Prostate gland (tissue), 2 donors: ENCODE measurements at places on chromosomes 2 and 18.

GRCh38 chr2:33278245-33278943, 198.1 kb upstream of the RASGRP3 start:
- no peak for DNase-seq

- no peak for DNase-seq
Observed at GRCh38 chr2:39666491-39667101, 879 bp downstream of the TMEM178A start.

DNA sequence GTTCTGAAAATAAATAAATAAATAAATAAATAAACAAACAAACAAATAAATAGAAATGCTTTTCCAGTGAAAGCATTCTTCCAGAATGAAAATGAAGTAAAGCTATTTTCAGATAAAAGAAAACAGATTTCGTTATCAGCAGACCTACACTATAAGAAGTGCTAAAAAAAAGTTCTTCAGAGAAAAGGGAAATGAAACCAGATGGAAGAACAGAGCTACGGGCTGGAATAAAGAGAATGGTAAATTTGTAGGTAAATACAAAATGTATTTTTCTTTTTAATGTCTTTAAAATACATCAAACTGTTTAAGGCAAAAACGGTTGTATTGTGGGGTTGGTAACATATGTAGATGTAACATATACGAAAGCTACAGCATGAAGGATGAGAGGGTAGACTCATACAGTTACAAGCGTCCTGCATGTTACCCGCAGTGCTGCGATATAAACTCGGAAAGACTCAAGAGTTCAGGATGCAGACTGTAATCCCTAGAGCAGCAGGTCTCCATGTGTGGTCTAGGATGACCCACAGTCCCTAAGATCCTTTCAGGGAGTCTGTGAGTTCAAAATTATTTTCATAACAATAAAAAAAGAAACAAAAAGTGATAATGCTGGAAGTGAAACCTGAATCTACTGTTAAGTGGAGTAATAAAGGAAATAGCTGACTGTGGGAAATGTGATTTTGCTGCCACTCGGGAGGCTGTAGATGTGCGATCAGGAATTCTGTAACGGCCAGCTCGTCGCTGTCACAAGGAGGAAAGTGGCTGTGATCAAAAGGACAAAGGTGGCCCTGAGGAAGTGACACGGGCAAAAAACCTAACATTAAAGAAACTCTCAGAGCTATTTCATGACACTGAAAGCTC, 5.3 kb upstream of the RAB12 start:
- no peak for DNase-seq

DNA sequence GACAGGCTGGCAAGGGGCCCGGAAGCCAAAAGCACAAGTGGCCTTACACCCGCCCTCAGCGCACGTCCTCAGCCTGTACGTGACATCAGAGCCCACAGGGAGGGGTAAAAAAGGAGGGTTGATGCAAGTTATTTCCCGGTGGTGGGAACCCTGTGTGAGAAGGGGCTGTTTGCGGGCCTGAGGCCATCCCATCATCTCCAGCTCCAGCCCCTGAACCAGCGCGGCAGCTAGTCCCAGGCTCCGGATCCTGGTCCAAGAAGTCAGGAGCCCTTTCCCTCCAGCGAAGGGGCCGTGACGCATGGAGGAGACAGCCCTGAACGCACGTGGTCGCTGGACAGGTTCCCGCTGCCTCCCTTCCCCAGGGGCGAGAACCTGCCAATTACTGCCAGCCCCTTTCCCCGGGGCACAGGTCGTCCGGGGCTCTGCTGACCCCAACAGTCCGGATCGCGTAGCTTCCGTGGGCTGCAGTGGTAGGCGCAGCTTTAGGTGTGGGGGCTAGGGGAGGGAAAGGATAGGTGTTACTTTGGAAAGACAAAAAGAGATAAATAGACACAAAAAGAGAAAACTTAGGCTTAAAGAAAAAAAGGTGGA, 1.3 kb upstream of the LRP2 start:
- no peak for DNase-seq

DNA sequence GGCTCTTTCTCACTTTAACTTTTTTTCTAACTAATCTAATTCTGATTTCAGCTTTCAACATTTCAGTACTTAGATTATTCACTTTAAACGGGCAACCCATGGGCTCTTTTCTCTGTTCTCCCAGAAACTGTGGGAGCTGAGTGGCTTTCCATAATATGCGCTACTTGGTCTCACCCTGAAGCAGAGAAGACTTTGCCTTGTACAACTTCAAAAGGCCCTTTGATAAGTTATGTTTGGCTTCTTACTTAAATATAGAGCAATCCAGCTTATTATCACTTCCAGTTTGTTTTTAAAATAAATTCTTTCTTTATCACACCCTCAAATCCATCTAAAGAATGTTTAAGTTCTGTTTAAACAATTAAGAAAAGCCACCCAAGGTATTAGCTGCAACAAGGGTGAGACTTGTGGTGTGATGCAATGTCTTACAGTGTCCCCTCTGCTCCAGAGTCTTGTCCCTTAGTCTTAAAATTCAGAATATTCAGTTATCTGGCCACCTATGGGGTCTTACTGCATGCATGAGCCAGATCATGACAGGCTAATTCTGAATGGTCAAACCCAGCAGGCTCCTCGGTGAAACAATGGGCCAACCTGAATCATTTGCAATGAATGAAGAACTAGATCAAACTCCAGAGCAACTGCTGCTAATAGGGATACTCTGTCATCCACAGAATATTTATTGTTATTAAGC, 38.8 kb downstream of the GCG start:
- DNase-seq: no peak

DNA sequence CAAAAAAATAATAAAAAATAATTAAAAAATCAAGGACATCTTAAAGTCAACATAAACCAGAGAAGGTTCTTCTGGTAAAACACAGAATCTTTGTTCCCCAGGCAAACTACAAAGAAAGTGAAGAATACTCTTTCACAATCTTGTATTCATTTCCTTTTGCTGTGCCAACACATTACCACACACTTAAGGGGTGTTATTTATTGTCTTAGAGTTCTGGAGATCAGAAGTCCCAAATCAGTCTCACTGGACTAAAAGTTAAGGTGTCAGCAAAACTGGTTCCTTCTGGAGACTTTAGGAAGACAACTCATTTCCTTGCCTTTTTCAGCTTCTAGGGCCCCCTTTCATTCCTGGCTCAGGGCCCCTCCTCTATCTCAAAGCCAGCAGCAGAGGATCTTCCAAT, 12.2 kb upstream of the CAB39 start:
- DNase-seq: no peak

- DNase-seq: no peak
Observed at GRCh38 chr18:1884623-1885022, 686.7 kb downstream of the METTL4 start.

DNA sequence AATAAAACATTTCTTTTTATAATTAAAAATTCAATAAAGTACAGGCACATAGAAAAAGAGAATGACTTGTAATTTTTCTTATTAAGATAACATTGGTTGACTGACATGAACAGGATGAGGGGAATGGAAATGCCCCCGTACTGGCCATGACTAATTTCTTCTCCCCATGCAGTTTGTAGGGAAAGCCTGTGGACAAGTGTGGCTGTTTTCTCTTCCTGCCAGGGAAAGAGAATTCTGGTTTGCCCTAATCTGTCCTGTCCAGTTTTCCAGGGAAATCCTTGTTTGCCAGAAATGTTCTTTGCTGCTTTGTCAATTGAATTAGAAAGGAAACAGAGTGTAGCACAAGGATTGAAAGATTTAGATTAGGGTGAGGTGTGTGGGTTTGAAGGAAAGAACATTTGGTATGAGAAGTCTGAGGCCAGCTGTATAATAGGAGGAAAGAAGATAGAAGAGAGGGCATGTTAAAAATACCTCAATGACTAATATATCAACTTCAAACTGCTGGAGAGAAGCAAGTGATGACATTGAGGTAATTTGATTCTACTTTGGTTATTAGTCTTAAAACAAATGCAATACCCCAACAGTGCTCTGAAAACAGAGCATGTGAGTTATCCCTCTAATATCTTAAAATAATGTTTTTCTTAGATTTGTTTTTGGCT, 593.9 kb upstream of the ZNF804A start:
- DNase-seq: no peak

DNA sequence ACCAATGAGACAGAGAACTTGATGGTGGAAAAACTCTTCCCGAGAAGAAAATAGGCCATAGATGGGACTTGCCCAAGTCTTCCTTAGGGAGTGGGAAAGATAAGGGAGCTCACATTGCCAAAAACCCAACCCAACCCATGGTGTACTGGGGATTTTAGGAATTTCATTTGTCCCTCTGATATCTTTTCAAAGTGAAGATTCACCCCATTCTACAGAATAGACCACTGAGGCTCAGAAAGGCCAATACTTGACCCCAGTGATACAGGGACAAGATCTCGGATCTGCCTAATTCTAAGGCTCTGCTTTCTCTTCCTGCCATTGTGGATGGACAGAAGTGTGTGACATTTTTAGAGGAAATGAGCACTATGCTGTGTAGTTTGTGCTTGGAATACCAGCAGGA, 159.0 kb downstream of the MYCN start:
- DNase-seq: no peak
